Amygdala (tissue), 56 donors: ENCODE measurements at places on chromosomes 12 and 14.

DNA sequence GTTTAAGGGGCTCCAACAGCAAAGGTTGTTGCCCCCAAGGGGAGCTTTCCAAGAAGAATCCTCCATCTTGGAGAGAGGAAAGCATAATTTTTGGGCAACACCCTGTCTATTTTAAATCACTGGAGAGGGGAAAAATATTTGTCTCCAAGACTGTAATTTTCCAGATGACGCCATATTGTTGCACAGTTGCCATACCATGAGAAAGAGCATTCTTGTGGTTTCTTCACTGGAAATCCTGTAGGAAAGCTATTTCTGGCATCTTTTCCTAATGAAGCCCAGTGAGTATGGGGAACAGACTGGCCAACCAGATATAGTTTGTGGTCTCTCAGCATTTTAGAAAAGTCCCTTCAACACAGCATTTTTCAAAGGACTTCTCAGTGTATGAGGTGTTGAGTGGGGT is 88.1 kb upstream of the MANSC4 start:
- no peak for DNase-seq

GRCh38 chr12:26800347-26800746 is 32.6 kb downstream of the ITPR2 start:
- no peak for DNase-seq

- no peak for DNase-seq
These were observed 11.2 kb downstream of the BRI3BP start for GRCh38 chr12:125004621-125005020.

- DNase-seq: no peak
These were observed 8.4 kb downstream of the FAM186A start for GRCh38 chr12:50387972-50388478.

DNA sequence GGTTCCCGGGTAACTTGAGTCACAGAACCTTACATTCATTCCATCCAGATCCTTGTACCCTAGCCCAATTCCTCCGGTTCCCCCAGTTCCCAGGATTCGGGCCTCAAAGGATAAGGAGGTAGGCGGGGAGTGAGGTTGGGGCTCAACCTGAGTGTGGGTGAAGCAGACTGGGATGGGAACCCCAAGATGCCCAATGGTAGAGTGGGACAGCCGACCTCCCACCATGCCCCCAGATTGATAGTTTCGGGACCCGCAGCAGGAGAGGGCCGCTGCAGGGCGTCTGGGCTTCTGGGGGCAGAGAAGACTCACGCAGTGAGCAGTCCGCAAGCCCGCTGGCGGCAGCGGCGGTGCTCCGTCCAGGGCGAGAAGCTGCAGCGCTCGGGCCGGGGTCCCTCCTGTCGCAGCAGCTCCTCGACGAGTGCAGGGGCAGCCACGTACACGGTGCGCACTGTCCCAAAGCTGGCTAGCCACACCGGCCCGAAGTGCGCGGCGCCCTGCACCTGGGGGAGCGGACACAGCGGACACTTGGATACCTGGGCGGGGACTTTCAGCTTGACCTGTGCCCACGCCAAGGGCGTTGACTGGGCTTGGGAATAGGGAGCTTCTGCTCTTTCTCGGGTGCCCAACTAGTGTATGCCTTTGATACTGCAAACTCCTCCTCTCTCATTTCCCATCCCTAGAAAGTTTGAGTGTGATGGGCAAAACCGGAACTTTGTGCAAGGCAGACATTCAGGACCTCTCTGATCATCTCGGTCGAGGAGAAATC is 997 bp downstream of the CYP27B1 start:
- DNase-seq: no peak

GRCh38 chr12:87982208-87982607 is 47.0 kb downstream of the C12orf50 start:
- DNase-seq: no peak
